Fibroblast of upper back skin (primary cell): ENCODE measurements at places on chromosomes 4 and X.

DNA sequence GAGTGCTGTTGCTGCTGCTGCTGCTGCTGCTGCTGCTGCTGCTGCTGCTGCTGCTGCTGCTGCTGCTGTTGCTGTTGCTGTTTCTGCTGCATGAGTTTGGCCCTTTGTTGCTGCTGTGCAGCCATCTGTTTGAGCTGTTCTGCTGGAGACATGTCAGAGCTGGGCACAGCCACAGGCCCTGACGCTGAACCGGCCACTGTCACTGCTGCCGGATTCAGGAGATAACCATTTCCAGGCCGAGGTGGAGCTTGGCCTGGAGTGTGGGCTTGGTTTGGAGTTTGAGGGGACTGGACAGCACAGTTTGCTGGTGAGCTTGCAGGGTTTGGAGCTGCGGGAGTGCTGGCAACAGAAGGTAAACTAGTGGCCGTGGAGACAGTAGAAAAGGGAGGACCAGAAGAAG, 224.3 kb downstream of the MGST2 start:
- no peak for DNase-seq

GRCh38 chrX:96372313-96373046, 312.2 kb upstream of the DIAPH2 start:
- DNase-seq, result peak; percentile 47

DNA sequence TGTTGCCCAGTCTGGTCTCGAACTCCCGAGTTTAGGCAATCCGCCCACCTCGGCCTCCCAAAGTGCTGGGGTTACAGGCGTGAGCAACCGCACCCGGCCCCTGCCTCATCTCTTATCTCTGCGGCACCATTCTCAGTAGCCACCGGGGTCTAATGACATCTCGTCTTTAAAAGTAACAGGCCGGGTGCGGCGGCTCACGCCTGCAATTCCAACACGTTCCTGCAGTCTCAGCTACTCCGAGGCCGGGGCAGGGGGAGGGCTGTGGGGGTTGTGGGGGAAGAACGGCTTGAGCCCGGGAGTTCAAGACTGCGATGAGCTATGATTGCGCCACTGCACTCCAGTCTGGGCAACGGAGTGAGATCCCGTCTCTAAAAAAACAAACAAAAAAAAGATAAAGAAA, 28.8 kb downstream of the ING2 start:
- no peak for DNase-seq

GRCh38 chr4:102694791-102695190, 66.0 kb downstream of the MANBA start:
- no peak for DNase-seq

DNA sequence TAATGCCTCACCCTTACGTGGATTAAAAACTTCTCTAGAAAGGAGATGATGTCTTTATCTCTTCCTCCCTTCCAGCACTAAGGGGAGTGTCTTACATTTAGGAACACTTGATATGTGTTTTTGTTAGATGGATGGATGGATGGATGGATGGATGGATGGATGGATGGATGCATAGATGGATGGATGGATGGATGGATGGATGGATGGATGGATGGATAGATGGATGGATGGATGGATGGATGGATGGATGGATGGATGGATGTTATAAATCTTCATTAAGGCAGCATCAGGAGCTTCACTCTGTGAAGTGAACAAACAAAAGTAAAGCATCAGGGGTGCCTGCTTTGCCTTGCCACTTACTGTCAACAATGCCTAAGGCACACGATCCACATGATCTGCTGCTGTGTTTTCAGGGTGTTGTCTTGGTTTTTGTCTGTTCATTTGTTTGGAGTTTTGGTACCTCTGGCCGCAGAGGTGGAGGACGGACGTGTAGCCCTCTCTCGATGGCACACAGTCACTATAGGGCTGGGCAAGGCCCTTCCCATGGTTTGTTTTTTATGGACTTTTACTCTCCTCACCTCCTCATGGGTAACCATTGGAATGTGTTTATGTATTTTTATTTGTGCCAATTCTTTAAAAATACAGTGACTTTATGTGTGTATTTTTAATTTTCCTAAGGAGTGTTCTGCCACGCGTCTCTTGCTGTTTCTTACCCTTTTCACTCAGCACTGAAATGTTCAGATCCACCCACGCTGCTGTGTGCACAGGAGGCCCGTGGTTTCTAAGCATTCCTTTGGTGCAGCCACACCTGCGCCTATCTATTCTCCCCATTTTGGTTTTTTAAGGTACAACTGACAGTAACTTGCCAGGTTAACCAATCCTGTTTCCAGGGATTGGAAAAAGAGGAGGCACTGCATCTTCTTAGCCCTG, 91.8 kb upstream of the ENPP6 start:
- no peak for DNase-seq
